ENCODE measurements at places on chromosomes 16 and 17. TPM values are rescaled to one million over a fixed set of nuclear protein-coding genes. Genes with fewer than 3 reads are reported as not detected.

- DNase-seq, result peak; percentile 39
Observed at GRCh38 chr17:6471531-6472465, 27.5 kb downstream of the PIMREG start.

- no peak for DNase-seq
Observed at GRCh38 chr17:33944412-33944811, 310.7 kb upstream of the CCL2 start.

MSLN gene
- not detected for total RNA-seq

GRCh38 chr16:84581158-84581557, 36.7 kb downstream of the COTL1 start:
- no peak for DNase-seq

TBC1D3 gene
- not detected for total RNA-seq

RND2 gene
- total RNA-seq, result 3.6 TPM

CCL8 gene
- 0.16 TPM for total RNA-seq

GRCh38 chr16:79404571-79404970, 196.0 kb downstream of the MAF start:
- no peak for DNase-seq

DNA sequence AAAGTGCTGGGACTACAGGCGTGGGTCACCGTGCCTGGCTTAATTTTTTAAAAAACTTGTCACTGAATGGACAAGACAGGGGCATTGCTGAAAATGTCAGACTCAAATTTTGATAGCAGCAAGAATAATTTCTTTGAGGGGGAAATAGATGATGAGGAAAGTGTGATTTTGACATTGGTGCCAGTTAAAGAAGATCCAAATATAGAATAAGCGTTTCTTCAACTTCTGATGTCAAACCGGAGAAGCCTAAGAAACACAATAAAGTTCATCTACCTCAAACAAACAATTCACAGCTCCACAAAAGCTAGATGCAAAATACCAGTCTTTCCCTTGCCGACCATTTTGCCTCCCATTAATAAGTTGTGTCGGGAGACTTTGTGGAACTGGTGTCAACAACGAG, 4.5 kb downstream of the MT1X start:
- DNase-seq, result no peak

- DNase-seq, result peak; percentile 82
Observed at GRCh38 chr16:67173808-67174705, 3.7 kb downstream of the NOL3 start.

DNA sequence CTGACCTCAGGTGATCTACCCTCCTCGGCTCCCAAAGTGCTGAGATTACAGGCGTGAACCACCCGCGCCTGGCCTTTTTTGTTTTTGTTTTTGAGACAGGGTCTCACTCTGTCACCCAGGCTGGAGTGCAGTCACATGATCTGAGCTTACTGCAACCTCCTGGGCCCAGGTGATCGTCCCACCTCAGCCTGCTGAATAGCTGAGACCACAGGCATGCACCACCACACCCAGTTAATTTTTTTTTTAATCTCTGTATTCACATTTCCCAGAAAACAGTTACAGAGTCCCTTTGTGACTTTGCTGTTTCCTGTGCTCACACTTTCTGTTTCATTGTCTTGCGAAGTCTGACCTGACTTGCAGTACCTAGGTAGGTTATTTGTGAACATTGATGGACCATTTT, 2.7 kb downstream of the CLUAP1 start:
- DNase-seq, result no peak

GRCh38 chr17:80945736-80946135, 45.9 kb upstream of the CHMP6 start:
- DNase-seq, result no peak

RASL10B gene
- 5.1 TPM for total RNA-seq

- DNase-seq, result no peak
Observed at GRCh38 chr17:77045441-77046041, 95.2 kb upstream of the SEC14L1 start.

GRCh38 chr17:50359005-50359699, 13.2 kb downstream of the XYLT2 start:
- DNase-seq, result no peak

ATAD5 gene
- 7.2 TPM for total RNA-seq

LRRC75A gene
- 5.6 TPM for total RNA-seq

GRCh38 chr16:66902648-66903543, 15.8 kb downstream of the CDH16 start:
- no peak for DNase-seq

CDK3 gene
- 0.78 TPM for total RNA-seq

RNF43 gene
- 0.31 TPM for total RNA-seq

RNF227 gene
- total RNA-seq, result 7.3 TPM

DNA sequence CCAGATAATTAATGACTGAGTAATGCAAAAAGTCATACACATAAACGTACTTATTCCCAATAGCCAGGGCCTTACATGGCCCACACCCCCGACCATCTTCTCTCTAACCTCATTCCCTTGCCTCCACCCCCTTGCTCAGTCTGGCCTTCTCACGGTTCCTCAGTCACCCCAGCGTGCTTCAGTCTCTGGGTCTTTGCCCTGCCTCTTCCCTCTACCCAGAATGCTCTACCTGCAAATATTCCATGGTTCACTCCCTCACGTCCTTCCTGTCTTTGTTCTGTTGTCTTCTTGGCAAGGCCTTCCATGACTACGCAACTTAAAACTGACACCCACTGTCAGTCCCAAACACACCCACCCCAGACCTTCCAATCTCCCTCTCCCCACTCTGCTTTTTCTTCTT, 468.3 kb downstream of the GRIN2A start:
- no peak for DNase-seq

KRT20 gene
- not detected for total RNA-seq

DNA sequence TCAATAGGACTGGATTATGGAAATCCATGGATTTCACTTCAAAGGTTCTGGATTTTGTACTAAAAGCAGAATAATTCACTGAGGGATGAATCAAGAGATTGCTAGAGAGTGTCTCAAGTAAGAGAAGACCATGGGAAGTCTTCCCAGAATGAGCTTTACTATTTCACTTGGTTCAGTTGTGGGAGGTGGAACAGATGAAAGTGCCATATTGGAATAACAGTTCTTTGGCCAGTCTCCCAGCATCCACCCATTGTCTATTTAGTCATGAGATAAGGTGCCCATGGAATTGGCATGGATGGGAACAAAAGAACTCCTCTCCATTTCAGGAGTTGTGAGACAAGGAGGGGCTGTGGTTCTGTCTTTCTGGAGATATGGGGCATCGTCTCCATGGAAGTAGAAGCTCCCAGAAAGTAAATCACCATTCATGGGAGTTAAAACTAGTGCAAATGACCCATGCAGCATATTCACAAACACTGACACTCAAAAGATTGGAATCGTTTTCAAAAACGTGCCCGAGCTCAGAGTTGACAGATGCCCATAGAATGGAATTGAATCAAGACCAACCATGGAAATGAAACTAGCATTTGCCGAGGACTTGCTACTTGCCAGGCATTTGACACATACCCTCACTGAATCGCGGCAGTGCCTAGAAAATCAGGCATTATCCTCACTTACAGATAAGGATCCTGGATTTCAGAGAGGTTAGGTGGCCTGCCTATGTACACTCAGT, 36.2 kb upstream of the CLEC3A start:
- peak; percentile 9 for DNase-seq

- no peak for DNase-seq
Observed at GRCh38 chr17:44353672-44354331, 8.7 kb downstream of the GRN start.

GRCh38 chr16:18805257-18805773, 4.0 kb upstream of the ARL6IP1 start:
- no peak for DNase-seq

Measured in occipital lobe (tissue), 3 donors.